NCI-H460 (cell line): ENCODE measurements at places on chromosomes 7 and 10.

DNA sequence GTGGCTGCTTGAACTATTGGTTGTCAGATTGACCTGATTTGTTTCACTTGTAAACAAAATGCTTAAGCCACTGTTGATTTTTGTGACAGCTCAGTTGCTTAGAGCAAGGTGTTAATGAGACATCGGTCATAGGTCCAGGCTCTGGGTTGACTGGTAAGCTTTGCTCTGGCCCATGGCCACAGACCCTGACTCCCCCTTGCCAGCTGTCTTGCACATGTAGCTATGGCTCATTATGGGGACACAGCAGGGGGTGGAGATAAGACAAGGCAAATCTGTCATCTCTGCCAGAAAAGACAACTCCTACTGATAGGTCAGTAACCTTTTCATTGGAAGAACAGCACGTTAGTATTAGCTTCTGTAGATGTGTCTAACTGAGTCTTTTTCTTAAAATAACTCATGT, 95.3 kb downstream of the KAT6B start:
- no peak for DNase-seq

- no peak for DNase-seq
These were observed 10.9 kb downstream of the PNPLA8 start for GRCh38 chr7:108515013-108515412.

GRCh38 chr7:83413831-83414230, 235.1 kb downstream of the SEMA3E start:
- DNase-seq: peak; percentile 73

- DNase-seq: no peak
These were observed 15.1 kb downstream of the ANTXRL start for GRCh38 chr10:46301721-46302479.

DNA sequence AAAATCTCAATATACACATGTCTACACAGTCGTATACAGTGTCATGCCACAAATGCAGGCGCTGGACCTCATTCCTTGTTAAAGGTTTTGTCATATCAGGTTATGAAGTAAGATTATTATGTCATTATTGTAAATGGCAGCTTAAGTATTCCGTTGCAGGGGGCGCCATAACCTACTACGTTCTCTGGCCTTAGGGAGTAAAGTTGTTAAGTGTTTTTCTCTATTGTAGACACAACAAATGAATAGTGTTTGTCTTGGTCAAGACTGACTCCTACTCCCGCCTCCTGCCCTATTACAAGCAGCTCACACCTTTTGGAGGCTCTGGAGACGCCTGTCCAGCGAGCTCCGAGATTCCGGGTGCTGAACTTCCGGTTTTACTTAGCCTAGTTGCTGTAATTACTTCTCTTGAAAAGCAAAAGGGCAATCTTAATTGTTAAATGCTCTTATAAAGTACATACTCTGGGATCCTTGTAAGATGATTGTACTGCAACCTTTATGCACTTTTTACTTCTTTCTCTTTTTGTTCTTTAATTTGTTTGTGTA, 994 bp downstream of the GATAD1 start:
- peak; percentile 36 for DNase-seq
